ENCODE measurements at places on chromosomes 2 and 18.
A peak's percentile ranks its signal among the peaks of the same experiment; 100 is the strongest.

DNA sequence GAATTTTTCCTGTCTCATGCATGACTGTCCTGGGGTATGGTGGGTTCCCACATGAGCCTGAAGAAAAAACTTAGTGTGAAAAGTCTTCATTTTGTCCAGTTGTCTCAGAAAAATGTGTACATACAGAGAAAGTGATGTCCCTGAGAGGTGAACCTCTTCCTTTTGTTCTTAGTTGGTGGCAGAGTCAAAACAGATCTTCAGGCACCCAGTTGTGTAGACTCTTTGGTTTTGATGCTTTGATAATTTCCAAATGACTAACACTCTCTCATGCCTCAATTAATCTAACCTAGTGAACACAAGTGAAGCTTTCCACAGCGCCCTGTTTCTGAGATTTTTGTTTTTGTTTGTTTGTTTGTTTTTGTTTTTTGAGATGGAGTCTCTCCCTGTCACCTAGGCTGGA, 273.5 kb downstream of the PIK3C3 start:
- DNase-seq = no peak

DNA sequence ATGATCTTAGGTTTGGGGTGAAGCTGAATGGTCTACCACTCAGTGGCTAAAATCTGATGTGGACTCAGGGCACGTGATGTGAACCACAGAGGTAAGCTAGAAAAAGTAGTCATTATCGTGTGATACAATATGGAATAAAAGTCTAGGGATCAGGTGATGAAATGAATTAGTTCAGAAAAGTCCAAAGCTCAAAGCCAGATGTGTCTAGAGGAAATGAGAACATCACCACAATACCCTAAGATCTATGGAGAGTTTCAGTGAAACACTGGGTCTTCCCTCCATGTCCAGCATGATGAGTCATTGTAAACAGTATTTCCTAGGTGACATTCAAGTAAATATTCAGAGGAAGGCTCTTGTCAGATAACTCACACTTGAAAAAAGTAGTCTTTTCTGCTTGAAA, 1257.4 kb upstream of the ZEB2 start:
- DNase-seq = no peak

DNA sequence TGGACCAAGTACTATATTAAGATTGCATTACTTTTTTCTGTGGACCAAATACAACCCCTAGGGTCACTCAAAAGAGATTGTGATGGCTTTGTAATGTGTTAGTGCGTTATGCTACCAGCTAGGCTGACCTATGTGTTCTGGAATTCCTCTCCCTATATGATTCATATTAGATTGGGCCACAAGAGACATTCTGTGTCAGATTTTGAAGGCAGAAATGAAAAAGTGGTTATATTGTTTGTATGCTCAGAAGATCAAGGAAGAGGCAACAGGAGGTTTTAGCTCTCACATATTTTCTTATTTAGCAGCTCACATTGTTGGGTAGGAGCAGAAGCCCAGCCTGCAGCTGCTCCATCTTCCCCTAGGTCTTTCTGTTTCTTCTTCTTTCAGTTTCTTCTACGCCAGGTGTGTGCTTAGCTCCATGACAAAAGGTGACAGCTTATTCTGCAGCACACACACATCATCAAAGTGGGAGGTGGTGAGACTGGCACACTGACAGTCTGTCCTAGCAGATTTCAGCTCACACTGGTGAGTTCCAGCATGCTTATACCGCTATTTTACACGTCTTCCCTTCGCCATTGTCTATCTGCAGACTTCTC, 156.8 kb upstream of the UBE2E3 start:
- no peak for DNase-seq

- no peak for DNase-seq
Measured at GRCh38 chr2:239647052-239647819, 246.4 kb upstream of the HDAC4 start.

GRCh38 chr2:224747765-224748164, 31.6 kb upstream of the CCDC195 start:
- DNase-seq = no peak

DNA sequence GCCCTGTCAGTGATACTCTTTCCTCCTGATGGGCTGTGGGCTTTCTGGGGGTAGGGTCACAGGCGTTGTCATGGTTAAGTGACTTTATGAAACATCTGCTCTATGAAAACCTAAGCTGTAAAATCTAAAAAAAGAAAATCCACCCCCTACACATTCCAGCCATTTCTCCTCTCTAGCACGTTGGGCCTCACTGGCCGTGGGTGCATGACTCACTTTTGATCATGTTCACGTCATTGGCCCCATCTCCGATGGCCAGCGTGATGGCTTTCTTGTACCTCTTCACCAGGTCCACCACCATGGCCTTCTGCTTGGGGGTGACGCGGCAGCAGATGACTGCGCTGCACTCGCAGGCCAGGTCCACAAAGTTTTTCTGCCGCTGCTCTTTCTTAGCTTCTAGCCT, 39.3 kb upstream of the NARS1 start:
- DNase-seq = no peak

DNA sequence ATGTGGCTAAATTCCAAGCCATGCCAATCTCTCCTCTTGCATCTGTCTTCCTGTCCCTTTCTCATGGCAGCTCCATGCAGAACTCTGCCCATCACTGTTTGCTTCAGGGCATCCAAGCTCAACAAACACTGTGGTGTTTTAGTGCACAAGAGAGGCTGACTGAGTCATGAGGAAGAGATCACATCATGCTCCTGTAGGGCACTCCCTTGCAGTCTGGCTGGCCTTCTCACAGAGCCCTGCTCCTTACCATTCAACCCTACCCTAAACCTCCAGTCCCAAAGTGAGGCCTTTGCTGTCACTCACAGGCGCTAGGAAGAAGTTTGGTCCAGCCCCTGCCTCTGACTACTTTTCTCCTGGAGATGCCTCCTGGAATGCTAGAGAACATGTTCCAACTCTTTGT, 194.0 kb downstream of the LRATD1 start:
- no peak for DNase-seq

- DNase-seq = no peak
Measured at GRCh38 chr2:158006961-158007719, 94.5 kb upstream of the UPP2 start.

DNA sequence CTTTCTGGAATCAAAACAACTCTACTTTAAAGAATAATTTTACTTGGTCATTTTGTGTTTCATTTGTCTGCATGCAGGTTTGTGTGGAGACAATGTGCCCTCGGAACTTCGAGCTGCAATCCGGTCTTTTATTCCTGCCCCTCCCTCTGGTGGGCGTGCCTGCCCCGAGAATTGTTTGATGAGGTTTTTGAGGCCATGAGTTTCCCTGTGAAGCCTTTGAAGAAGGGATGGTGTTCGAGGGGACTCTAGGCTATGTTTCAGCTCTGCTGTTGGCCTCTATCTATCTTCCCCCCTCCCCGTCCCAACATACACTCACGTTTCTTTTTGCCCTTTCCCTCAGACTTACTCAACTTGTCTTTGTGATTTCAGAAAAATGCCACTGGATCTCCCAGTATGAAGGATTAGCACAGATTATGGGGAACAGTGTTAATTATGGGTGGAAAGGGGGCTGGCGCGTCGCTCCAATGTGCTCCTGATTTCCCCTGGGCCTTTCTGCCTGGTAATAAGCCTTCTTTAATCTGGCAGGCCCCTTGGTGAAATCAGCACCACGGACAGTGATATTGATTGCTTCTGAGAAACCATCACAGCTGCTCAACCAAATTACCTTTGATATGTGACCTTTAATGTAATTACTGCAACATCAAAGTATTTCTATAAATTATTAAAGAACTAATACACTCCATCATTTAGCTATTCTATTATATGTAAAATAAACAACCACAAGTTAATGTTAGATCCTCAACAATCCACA, 82.2 kb downstream of the CELF4 start:
- no peak for DNase-seq

DNA sequence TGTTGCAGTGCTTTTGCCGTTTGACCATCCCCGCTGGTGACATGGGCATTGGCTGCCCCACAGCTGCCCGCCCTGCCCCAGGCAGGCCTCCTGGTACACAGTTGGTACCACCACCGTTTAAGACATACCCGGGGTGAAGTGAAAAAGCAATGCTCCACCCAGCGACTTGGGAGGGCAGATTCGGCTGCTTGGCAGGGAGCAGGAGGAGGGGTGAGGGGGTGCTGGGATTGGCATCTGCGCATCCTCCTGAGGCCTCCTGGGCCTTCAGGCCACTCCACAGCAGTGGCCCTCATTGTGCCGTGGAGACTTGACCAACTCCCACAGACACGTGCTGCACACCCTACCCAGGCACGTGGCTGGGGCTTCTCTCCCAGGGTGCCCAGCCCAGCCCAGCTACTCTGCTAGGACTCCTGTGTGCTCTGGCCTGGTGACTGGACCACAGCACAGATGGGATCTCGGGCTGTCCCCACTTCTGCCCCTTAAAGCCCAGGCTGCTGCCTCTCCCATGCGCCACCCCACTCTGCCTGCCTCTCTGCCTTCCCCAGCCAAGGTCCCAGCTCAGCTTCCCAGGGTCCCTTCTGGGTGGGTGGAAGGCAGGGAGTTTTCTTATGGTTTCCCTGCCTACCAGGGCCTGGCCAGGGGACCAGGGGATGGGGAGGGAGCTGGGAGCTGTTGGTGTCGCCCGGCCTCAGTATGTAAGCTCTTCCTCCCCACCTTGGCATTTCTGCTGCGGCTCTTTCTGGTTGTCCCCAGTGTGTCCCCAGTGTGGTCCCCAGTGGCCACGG, 157.0 kb upstream of the HS6ST1 start:
- no peak for DNase-seq

DNA sequence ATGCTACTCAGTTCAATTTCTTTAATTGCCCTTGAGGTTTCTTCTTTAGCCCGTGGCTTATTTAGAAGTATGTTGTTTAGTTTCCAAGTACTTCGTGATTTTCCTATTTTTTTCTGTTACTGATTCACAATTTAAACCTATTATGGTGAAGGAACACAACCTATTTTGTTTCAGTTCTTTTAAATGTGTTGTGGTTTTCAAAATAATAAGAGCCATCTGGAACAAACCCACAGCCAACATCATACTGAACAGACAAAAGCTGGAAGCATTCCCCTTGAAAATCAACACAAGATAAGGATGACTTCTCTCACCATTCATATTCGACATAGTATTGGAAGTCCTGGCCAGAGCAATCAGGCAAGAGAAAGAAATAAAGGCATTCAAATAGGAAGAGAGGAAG, 155.2 kb downstream of the GALNT1 start:
- no peak for DNase-seq

GRCh38 chr2:164992818-164993217, 37.5 kb upstream of the SLC38A11 start:
- peak; percentile 87 for DNase-seq

DNA sequence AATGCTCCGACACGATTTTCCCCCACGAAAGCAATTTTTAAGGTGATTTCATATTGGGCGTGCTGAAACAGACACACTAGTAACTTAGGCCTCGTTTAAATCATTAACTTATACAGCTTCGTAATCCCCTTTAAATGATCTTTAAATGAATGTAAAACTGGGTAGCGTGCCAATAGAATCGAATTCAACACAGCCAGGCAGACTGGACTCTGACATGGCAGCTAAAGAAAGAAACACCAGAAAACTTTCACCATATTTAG, 2.4 kb upstream of the ID2 start:
- no peak for DNase-seq

- DNase-seq = no peak
Measured at GRCh38 chr2:152587187-152587947, 129.9 kb downstream of the PRPF40A start.

- no peak for DNase-seq
Measured at GRCh38 chr2:218357236-218358177, 850 bp downstream of the CATIP start.

- no peak for DNase-seq
Measured at GRCh38 chr18:76371301-76372203, 123.5 kb downstream of the ZNF516 start.

DNA sequence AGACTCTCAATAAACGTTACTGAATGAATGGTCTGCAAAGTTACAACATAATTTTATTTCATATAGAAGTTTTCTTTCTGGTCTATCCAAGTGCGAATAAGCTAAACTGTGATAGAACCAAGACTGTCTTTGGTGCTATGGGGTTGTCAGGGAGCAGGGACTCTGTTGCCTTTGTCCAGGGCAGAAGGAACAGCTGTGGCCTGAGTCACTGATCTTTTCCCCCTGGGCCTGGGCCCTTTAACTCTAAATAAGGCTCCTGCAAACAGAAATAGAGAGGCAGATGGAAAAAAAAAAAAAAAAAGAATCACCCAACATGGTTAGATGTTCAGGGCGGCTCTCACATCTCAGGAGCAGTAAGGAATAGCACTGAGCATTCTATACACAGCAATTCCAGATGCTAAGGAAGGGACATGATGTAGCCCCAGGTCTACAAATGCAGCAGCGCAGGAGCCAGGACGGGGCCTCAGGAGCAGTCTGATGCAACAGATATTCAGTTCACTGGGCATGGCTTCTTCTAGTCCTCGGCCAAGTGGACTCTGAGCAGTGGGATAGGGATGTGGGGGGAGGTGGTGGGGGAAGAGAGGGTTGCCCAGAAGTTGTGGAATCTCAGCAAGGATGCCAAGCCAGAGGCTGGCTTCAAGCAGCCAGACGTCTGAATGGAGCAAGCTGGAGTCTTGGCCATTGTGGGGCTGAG, 247.1 kb upstream of the SIX2 start:
- peak; percentile 16 for DNase-seq

- DNase-seq = no peak
Measured at GRCh38 chr18:79544386-79544963, 135.1 kb upstream of the CTDP1 start.

- DNase-seq = no peak
Measured at GRCh38 chr2:33240178-33240577, 236.3 kb upstream of the RASGRP3 start.

GRCh38 chr18:36196238-36196995, 9.1 kb downstream of the MOCOS start:
- no peak for DNase-seq

GRCh38 chr2:133461484-133461883, 106.8 kb downstream of the NCKAP5 start:
- no peak for DNase-seq

DNA sequence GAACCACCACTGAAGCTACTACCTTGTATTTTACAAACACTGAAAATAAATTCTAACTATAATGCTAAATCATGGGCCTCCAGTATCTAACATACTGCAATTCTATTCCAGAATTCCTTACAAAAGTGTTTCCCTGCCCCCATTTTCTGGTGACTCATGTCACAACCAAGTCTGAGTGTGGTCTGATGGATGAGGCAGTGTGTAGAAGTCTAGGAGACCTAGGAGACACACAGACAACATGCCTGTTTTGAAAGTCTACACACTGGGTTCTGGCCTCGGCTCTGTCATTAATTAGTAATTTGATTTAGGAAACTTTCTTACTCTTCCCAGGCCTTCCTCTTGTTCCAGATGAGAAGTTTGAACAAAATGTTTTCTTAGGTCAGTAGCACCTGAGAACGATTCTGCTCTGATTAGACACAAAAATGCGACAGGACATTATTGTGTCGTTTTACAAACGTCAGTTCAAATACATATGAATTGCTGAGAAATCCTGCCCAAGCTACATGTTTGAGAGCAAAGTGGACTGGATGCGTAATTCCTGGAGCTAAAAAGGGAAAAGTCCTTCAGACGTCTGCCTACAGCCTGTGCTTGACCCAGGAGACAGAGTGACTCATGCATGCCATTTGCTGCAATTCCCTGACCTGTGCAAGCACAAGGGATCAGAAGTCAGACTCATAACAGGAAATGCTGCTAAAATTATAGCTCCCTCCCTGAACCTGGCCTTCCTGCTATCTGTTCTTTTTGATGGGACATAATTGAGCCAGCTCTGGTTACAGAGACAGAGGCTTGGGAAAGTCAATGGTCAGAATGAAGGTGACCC, 494.4 kb downstream of the SOX11 start:
- DNase-seq = no peak

GRCh38 chr2:213020268-213020667, 131.1 kb downstream of the IKZF2 start:
- no peak for DNase-seq
